Activated CD4-positive, alpha-beta T cell treated with anti-CD3 and anti-CD28 coated beads, Interleukin-2, amount 50 U/mL, for 1 hour (primary cell): ENCODE measurements at places on chromosomes 1 and 21.

GRCh38 chr21:34537838-34538237 lies 25.8 kb upstream of the KCNE1 start:
- no peak for DNase-seq

DNA sequence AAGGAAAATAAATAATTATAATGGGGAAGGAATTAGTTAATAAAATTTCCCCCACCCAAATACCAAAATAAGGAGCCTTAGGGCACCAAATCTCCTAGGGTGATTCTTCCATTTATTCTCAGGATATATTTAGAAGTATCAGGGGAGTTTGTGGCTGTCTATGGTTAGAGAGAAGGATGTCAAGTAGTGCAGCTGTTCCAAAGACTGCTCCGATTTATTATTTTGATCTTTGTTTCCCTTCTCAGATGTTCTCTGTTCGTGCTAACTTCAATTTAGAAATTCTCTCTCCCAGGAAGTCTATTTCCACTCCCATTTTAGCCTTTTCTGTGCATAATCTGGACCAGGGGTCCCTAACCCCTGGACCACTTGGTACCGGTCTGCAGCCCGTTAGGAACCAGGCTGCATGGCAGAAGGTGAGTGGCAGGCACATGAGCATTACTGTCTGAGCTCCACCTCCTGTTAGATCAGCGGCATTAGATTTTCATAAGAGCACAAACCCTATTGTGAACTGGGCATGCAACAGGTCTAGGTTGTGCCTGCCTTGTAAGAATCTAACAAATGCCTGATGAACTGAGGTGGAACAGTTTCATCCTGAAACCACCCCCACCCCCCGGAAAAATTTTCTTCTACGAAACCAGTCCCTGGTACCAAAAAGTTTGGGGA lies 9.3 kb upstream of the MAST2 start:
- no peak for DNase-seq

GRCh38 chr1:43569175-43569574 lies 38.5 kb downstream of the PTPRF start:
- DNase-seq = no peak

GRCh38 chr1:9615316-9616063 lies 26.8 kb downstream of the TMEM201 start:
- peak; percentile 57 for DNase-seq

GRCh38 chr1:3491291-3492246 lies 37.1 kb downstream of the ARHGEF16 start:
- DNase-seq = peak; percentile 86

DNA sequence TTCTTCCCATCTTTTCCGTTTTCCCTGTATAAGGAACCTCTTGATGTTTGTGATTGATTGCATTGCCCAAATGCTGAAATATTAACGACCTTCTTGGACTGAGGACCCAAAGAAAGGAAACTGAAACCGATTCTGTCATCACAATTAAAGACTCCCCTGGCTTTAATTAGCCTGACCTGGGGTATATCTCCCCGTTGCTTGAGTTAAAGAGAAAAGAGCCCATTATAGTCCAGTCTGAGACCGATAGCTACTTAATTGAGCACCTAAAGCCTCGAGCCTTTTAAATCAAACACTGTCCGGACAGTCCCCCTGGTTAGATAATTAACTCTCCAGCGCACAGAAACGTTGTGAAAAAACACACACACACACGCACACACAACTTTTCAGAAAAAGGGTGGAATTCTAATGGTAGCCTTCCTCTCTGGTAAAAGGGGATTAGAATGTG lies 8.0 kb downstream of the LMO4 start:
- no peak for DNase-seq

DNA sequence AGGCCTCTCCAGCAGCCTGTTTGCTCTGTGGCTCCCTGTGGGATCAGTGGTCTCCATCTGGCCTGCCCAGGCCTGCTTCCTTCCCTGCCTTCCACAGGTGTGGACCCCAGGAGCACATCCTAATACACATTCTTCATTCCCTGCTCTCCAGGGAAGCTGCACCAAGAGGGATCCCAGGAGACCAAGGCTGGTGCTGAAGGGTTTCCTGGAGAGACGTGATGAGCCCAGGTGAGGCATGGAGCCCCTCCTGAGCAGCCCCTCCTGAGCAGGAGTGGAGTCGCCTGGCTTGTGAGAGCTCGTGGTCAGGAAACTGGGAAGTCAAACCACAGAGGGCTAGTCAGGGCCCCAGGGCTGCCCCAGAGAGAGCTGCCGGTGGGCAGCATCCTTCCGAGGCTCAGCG lies 561.4 kb downstream of the MATN1 start:
- DNase-seq = no peak

DNA sequence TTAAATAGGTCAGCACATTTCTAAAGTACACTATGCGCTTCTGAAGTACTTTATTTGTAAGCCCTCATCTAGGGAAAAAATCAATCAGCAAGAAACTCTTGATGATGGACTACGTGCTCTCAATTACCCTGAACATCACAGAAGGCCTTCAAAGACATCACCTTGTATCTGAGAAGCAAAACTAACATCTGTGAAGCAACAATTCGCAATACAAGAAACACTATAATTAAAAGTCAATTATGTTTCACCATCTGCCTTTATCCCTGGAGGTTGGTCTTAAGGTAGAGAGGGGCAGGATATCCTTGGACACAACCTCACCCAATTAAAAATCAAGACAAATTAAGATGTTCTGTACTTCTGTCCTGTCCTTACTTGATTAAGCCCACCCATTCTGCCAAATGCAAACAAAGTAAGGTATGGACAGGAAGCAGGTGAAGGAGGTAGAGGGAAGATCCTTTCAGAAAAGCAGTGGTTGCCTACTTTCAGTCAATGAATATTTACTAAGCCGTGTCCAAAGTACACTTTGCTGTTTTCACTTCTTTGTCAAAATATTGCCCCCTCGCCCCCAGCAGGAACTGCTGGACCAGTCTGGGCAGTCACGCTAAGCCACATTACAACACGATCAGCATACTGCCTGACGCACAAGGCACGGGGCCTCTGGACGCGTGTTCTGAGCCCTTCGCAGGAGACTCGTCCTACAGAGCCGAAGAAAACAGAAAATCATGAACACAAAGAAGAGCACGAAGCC lies 887 bp downstream of the SLC19A2 start:
- DNase-seq = peak; percentile 15

GRCh38 chr1:14377386-14377785 lies 221.1 kb upstream of the KAZN start:
- no peak for DNase-seq

- no peak for DNase-seq
Observed at GRCh38 chr1:76425201-76426145, 350.9 kb downstream of the ST6GALNAC3 start.

- no peak for DNase-seq
Observed at GRCh38 chr21:34705011-34705410, 36.2 kb downstream of the CLIC6 start.

DNA sequence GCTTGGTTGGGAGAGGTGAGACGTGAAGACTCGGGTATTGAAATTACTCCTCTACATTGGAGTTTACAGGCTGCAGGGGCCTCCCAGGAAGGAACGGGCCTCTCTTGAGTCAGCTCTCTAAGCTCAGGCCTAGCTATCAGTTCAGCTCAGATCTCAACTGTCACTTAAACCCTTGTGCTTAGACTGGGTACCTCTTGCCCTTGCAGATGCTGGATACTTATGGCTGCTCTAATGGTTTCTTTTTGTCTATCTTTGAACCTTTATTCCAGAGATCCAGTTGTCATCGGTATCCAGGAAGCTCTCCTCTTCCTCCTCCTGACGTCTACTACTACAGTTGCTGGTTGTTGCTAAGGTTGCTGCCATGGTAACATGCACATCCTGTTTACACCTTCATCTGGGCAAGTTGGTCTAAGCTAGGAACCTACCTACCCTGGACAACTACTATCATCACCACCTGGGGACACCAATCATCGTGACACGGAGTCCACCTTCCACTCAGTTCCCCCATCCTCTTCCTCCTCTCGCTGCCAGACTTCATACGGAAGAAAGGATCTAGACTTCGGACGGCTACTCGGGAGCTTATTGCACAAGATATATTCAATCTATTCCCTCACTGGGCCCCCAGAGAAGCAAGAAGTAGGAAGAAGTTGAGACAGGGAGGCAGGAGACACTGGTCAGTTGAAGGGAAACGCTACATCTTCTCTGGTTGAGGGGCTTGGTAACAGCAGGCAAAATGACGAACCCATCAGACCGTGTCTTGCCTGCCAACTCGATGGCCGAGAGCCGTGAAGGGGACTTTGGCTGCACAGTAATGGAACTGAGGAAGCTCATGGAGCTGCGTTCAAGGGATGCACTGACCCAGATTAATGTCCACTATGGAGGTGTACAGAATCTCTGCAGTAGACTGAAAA lies 56.1 kb downstream of the ATP2B4 start:
- DNase-seq = peak; percentile 65

- no peak for DNase-seq
Observed at GRCh38 chr1:20370698-20371097, 80.0 kb downstream of the VWA5B1 start.

DNA sequence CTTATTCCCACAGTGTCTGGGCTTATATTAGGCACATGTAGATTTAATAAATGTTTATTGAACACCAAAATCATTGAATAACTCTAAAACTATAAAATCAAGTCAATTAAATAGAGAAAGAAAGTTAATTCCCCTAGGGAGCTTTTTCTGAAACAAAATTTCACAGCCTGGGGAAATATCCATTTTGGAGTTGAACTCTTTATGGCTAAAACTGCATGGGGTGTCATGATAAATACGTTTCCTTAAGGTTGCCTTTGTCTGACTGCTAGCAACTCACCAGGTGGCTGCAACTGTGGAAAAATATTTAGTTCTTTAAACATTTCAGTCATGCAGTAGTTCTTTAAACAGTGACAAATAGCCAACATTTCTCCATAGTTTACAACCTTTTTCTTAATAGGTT lies 496.1 kb downstream of the LRRIQ3 start:
- DNase-seq = no peak
